ENCODE measurements at places on chromosomes 3 and 15.

- no peak for DNase-seq
Measured at GRCh38 chr15:75229191-75230015, 27.7 kb downstream of the C15orf39 start.

- no peak for DNase-seq
Measured at GRCh38 chr3:106035619-106036018, 166.8 kb upstream of the CBLB start.

- no peak for DNase-seq
Measured at GRCh38 chr3:134941820-134942219, 146.8 kb downstream of the EPHB1 start.

GRCh38 chr3:187914231-187914630 lies 169.0 kb upstream of the BCL6 start:
- no peak for DNase-seq

GRCh38 chr3:133443649-133444422 lies 44.0 kb downstream of the BFSP2 start:
- no peak for DNase-seq

GRCh38 chr15:63191895-63192618 lies 2.7 kb downstream of the RAB8B start:
- DNase-seq: no peak

- no peak for DNase-seq
Measured at GRCh38 chr3:186526256-186526606, 17.9 kb downstream of the CRYGS start.

GRCh38 chr15:90930861-90931574 lies 1.3 kb downstream of the HDDC3 start:
- DNase-seq: no peak

- no peak for DNase-seq
Measured at GRCh38 chr15:34233614-34234013, 8.8 kb downstream of the EMC4 start.

DNA sequence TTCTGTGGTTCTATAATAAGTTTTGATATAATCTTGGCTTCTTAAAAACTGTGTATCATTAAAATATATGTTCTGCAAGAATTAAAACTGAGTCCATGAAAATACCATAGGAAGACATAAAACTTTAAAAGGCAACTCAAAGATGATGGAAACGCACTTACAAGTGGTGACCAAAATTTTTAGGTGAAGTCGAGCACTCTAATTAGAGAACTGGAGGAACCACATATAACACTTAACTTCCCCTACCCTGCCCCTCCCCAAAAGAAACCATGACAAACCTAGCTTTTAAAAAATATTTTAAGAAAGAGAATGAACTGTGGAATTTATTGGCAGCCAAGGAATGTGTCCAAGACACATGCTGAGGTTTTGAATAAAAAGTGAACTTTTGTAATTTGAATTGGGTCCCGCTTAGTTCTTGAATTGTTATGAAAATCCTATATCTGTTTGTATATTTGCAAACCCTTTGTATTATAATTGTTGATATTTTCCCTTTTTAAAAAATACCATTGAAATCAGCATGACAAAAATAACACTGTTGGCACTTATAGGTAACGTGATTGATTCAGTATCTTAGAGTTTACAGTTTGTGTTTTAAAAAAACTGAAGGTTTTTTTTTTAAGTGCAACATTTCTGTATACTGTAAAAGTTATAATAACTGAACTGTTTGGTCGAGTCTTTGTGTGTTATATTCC lies 7.7 kb downstream of the NR2F2 start:
- DNase-seq: no peak

DNA sequence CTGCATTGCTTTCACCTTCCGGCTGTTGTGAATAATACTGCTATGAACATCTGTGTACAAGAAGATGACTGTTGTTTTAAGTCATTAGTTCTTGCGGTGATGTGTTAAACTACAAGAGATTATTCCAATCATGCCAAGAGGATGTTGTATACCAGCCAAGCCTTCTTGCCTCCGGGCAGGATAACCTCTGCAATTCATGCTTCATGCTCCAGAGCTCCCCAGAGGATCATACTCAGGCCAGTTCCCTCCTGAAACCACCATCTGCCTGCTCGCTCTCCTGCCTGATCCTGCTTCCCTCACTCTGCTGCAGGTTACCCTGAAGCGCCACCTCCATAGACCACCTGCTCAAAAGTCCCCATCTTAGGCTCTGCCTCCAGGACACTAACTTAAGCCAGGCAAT lies 187.1 kb upstream of the PROK2 start:
- DNase-seq: no peak

DNA sequence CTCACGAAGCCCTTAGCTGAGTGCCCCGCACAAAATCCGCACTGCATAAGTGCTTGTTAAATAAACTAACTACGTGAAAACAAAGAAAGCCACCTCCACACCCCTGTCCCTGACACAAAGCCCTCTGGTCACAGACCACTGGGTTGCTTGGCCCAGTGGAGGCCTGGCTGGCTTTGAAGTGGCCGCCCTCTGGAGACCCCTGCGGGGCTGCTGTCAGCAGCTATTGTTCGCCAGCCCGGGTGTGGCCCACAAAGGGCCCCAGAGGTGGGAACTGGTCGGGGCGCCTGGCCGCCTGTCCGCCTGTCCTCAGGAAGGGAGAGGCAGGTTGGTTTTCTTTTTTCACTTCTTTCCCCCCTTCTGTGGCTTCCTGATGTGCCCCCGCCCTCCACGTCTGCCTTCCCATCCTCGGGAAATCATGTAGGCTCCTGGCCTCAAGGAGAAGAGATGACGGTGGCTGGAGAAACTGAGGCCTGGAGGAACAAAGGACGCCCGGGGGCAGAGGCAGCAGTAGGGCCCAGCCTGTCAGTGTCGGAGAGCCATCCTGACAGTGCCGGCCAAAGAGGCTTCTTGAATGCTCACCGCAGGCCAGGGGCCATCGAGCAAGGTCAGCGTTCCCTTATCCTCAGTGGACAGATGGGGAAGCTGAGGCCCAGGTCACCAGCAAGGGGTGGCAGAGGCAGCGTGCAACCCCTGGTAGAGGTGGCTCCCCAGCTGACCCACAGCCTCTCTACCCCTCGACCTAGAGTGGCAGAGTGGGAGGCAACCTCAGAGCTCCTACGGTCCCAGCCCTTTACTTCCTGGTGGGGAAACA lies 61.1 kb downstream of the SLC6A6 start:
- DNase-seq: no peak

DNA sequence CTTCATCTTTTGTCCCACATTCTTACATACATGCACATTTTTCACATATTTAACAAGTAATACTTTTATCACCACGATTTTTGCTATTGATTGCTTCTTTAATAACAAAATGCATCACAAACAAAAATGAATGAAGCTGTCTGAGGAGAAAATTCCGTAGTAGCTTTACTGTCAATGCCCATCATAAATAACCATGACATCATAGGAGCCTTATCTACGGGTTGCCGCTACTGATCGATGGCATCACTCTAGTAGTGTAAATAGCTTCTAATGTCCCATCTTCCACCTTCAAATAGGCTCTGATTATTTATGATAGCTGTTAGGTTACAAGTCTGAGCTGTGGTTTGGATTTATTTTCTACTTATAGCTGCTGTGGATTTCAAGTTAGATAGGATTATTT lies 323.4 kb downstream of the MECOM start:
- no peak for DNase-seq

GRCh38 chr3:45691842-45692241 lies 2.6 kb downstream of the SACM1L start:
- no peak for DNase-seq

- no peak for DNase-seq
Measured at GRCh38 chr3:123130079-123130750, 63.4 kb downstream of the PDIA5 start.

DNA sequence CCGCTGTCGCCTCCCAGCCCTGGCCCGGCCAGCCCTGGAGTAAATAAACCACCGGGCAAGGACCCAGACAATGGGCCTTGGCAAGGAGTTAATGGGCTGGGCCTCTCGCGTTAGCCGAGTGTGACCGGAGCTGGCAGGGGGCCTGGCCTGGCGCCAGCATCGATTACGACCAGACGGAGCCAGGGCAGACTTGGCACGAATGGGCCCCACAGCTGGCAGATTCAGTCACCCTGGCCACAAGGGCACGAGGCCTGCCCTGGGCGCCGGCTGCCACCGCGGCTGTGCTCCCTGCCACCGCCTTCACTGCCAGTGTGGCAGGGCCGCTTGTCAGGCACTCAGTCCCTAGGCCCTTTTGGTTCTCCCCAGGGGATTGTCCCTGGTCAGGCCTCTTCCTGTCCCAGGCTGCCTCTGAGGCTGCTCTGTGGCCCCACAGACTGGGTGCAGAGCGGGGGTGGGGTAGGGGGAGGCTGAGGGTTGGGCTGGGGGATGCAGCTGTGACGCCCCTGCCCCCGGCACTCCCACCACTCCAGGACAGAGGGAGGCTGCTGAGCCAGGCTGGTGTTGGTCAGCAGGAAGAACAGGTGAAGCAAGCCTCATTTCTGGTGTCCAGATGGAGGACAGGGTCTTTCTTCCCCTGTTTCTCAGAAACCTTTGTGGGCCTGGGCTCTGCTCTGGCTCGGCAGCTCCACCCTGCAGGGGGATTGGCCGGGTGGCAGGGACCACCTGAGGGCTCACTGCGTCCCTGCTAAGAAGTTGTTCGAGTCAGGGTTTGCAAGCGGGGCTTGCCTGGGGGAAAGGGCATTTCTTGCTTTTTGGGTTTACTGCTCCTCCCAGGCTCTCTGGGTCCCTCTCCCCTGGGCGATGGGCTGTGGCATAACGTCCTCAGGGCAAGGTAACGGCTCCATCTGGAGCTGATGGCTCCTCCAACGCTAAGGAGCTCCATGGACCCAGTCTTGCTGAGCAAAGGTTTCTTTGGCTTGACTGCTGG lies 30.5 kb upstream of the SRP14 start:
- DNase-seq: no peak

- DNase-seq: no peak
Measured at GRCh38 chr15:88341006-88341405, 84.5 kb upstream of the NTRK3 start.

GRCh38 chr3:49609314-49609713 lies 55.0 kb downstream of the BSN start:
- DNase-seq: no peak

- no peak for DNase-seq
Measured at GRCh38 chr3:21592828-21593227, 158.2 kb downstream of the ZNF385D start.

DNA sequence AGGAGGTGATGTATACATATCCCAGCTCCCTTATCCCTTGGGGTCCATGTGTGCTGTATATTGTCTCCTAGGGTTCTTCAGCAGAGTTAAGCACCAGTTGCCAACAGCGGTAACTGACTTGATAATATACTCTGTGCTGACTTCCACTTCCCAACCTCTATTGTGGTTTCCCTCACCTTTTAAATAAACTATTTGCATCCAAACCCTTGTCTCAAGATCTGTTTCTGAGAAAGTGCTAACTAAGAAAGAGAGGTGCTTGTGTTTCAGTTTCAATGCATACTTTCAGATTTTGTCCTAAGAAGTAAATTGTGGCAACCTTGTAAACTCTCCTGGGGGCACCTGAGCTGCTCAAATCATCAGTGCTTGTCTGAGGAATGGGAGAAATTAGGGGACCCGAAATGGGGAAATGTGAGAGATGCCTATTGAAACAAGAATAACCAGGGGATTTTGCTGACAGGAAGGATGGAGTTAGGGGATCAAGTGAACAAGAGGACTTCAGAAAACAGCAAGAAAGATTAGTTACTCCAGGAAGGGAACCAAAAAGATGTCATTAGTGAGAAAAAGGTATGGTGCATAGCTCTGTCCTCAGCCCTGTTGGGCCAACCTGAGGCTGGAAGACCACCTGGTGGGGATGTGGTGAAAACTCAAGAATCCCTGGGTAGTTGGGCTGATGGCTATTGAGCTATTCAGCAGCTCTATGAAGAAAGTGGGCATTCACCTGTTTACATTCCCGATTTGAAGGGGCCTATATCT lies 50.9 kb upstream of the MRPL3 start:
- no peak for DNase-seq

- no peak for DNase-seq
Measured at GRCh38 chr3:173660645-173661299, 263.2 kb downstream of the NLGN1 start.

GRCh38 chr3:125313060-125313635 lies 62.0 kb downstream of the ZNF148 start:
- DNase-seq: no peak

- DNase-seq: no peak
Measured at GRCh38 chr3:163538387-163538786, 1539.9 kb downstream of the SI start.

DNA sequence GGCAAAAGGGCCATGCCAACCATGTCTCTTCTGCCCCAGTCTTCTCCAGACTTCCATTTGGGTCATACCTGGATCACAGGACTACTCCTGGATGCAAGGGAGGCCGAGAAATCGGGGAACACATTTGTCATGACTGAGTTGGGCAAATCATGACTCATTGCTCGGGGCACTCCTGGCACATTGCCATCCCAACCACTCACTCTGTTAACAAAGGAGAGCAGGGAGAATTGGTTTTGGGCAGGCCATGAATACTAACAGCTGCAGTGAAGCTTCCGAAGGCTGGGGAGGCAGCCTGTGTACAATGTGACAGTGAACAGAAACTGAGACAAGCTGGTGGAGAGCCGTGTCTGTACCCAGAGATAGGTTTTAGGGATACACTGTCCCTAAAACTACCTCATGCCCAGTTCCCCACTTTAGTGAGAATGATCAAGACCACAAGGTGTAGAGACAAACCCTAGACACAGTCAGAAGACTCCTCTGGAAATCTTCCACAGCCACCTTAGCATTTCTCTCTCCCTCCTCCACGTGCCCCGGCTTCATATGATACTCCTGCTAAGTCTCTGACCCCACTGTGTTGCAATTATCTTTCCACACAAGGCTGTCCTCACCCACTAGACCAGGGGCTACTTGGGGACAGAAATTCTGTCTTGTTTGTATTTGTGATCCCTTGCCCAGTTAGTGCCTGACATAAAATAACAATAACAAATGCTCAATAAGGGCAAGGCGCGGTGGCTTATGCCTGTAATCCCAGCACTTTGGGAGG lies 10.5 kb upstream of the BUB1B start:
- DNase-seq: no peak

- DNase-seq: no peak
Measured at GRCh38 chr3:177994976-177995375, 541.3 kb upstream of the KCNMB2 start.

DNA sequence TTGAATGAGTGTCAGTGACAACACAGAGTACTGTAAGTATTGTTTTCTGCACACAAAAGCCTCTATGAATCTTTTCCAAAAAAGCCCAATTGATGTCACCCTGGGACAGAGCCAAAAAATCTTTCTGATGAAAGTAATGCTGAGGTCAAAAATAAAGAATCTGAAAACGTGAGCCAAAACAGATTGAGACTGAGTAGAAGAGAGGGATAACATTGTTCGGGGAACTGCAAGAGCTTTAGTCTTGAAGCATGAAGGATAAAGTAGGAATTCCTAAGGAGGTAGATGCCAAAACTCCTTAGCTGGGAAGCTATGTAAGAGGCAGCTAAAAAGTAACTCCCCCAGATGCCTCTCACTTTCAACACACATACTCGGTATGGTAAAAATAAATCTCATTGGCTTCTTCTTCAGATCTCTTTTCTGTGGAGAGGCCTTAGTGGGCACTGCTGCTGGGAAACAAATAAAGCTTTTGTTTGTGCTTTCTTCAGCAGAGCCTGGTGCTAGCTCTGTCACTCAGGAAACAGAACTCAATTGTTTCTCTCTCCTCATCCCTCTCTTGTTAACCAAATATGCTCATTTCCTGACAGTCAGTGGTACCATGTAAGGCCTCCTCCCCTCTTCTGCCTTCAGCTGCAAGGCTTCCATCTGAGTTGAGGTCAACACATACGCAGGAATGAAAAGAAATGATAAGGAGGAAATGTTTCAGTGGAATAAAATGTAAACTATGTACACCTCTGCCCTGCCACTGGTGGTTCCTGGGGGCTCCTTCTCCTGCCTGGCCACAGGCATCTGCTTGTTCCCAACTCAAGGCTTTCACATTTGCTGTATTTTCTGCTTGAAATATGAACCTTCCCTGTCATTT lies 58.1 kb downstream of the CD200 start:
- DNase-seq: no peak

Measured in CMK (cell line).